ENCODE measurements at places on chromosomes 6 and 20. TPM values are rescaled to one million over a fixed set of nuclear protein-coding genes. Genes with fewer than 3 reads are reported as not detected.

DNA sequence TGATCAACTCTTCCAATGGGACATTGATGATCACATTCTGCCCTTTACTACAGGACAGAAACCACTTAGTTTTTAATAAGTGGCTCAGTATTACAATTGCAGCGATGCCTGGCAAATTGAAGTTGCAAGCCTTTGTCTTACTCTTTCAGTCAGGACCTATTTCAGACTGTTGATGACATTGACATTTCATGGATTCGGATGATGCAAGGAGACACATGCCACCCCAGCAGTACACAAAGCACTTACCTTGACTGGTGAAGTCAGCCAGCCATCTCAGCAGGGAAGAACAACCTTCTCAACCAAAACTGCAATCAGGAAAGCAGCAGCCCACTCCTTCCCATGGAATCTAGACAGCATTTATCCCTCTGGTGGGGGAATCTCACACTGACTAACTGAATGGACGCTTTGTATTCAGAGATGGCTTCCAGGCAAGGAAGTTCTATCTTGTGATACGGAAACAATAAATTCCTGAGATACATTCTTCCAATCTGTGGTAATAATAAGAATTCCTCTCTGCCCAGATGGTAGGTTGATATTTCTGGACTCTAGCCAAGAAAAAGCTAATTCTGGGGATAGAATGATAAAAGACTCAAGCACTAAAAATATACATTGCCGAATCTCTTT, 24.8 kb downstream of the NFYA start:
- no peaks in the 10 kb centered on the region for H3K27me3 ChIP-seq
- no peak for DNase-seq
- peaks cover 83% of the 10 kb centered on the region for H3K36me3 ChIP-seq
- no peak overlapping the region for H3K4me3 ChIP-seq
- peak overlapping the region; percentile 4 for H3K27ac ChIP-seq
- H3K4me1 ChIP-seq = peaks cover 21% of the 10 kb centered on the region

DNA sequence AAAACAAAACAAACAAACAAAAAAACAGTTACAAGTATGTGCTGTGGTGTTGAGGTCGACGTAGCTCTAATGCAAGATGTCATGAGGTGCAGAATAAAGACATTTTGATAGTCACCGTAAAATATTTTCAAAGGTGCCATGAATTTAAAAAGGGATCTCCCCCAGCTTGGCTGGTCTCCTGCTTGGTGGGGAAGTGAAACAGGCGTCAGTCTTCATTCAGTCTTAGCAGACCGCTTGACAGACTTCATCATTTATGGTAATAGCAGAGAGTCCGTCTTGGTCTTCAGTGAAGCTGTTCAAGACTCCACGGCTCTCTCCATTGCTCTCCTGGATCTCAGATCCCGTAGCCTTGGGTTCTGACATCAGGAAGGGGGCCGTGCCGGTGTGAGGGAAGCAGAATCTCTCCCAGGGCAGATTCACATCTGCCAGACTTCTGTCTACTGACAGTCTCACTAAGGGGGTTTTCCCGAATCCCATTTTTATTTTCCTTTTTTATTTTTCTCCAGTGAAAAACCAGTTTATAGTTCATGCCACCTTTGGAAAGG, 1.6 kb downstream of the SLC24A3 start:
- no peaks in the 10 kb centered on the region for H3K4me1 ChIP-seq
- no peak overlapping the region for H3K27ac ChIP-seq
- no peaks in the 10 kb centered on the region for H3K36me3 ChIP-seq
- no peak for DNase-seq

DNA sequence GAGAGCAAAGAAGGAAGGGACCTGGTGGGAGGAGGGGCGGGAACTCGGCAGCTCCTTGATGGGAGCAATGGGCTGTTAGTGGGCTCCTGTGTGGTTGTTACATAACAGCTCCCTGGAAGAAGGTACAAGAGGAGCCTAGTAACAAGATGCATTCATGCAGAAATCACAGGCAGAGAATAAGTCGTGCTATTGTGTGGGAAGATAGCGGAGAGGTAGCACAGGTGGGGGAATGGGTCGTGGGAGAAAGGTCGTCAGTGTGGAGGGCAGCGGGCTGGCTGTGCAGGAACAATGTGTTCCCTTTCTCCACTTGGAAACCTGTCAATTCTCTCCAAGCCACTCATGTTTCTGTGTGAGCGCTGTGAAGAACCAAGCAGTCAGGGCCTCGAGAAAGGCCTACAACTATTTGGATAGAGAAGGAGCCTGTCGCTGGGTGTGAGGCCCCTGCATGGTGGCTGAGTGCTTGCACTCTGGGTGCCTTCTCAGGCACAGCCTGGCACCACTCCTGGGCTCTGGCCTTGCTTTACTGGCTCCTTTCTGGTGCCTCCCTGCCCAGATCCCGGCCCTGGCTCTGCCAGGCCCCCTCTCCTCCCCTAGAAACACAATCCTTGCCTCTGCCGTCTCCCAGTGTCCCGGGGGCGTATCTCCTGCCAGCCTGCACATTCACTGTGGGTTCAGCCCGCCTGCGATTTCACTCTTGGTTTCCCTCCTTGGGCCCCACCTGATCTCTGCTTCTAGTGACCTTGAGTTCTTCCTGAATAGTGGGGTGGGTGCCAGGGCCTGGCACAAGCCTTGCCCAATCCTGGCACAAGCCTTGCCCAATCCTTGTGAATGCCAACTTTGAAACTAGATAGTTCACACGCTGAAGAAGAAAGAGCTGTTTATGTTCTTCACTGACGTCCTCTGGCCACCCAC, 7.4 kb upstream of the FGD2 start:
- H3K27me3 ChIP-seq = no peaks in the 10 kb centered on the region
- H3K36me3 ChIP-seq = no peaks in the 10 kb centered on the region
- H3K4me1 ChIP-seq = peaks cover 21% of the 10 kb centered on the region
- DNase-seq = no peak
- H3K27ac ChIP-seq = peak overlapping the region; percentile 71
- no peak overlapping the region for H3K4me3 ChIP-seq

The PLEKHG1 gene
- 48.2 TPM for total RNA-seq

DNA sequence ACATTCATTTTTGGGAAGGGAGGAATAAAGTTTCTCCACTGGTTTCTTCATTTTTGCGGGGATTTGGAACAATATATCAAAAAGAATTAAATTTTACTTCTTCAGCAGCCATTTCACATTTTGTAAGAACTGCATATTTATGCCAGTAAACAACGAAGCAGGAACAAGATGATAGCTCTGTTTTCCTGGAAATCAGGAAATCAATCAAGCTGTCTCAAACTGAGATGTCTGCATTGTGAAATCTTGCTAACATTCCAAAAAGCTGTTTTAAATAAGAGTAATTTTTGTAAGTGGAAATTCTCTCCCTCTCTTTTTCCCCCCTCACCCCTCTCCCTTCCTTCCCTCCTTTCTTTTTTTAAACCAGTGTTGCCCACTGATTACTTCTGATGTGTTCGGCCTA, 20.0 kb downstream of the MAPK13 start:
- no peak overlapping the region for H3K4me3 ChIP-seq
- H3K27ac ChIP-seq = peak overlapping the region; percentile 65
- no peak for DNase-seq
- no peaks in the 10 kb centered on the region for H3K36me3 ChIP-seq
- H3K4me1 ChIP-seq = peaks cover 19% of the 10 kb centered on the region

The PAX1 gene
- total RNA-seq = not detected

All from tibial nerve (tissue), 4 donors.